RPMI7951 (cell line): ENCODE measurements at places on chromosomes 7 and 10. TPM values are rescaled to one million over a fixed set of nuclear protein-coding genes. Genes with fewer than 3 reads are reported as not detected.

- DNase-seq: no peak
Measured at GRCh38 chr10:22324893-22325271, 4.0 kb downstream of the BMI1 start.

The ITIH5 gene
- 7.6 and 7.7 TPM in 2 replicates for total RNA-seq

DNA sequence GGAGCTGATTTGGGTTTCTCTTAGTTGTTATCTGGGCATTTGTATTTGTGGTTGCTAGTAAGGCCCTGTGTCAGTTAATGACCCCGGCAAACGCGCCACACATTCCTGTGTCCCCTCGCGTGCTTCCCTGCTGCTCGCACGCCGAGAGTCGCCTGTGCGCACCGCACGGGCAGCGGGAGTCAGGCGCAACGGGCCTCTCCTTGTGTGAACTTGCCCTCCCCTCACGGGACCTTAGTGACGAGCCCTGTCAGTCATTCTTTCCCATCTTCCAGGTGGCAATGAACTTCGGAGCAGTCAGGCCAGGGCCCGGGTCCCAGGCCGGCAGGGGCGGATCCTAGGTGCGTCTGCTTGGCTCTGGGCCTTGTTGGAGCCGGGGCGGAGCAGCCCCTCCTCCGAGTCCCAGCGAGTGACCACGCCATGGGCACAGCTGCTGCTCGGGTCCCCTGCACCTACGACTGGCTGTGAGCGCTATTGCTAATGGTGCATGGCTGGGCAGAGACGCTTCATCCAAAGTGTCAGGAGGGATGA is 12.4 kb upstream of the PRKAR1B start:
- no peak for DNase-seq

DNA sequence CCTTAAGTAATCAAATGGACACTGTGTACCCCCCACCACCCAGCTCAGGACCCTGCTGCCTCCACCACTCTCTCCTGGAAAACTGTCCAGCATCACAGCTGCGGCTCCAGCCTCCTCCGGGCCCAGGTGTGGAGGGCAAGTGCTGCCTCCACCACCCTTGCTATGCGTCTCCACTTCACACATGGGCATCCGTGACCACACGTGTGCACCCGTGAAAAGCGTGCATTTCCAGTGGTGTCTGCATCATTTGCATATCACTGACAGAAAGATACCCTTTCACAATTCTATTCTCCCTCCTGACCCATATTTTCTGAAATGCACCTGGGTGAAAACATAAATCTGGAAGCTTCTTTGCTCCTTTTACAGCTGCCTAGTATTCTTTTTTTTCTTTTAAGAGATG is 89.7 kb upstream of the PDGFA start:
- DNase-seq: no peak

The AUTS2 gene
- total RNA-seq: under 0.01 and 0.10 TPM in 2 replicates

- DNase-seq: no peak
Measured at GRCh38 chr7:97018791-97019531, 5.7 kb downstream of the DLX5 start.

The OR6V1 gene
- total RNA-seq: not detected in 2 replicates

- DNase-seq: no peak
Measured at GRCh38 chr7:84022684-84023308, 171.8 kb downstream of the SEMA3A start.

The KIFBP gene
- 44.9 and 47.0 TPM in 2 replicates for total RNA-seq

The STEAP1 gene
- total RNA-seq: 30.0 and 30.3 TPM in 2 replicates

The PYROXD2 gene
- total RNA-seq: 1.3 and 2.0 TPM in 2 replicates

DNA sequence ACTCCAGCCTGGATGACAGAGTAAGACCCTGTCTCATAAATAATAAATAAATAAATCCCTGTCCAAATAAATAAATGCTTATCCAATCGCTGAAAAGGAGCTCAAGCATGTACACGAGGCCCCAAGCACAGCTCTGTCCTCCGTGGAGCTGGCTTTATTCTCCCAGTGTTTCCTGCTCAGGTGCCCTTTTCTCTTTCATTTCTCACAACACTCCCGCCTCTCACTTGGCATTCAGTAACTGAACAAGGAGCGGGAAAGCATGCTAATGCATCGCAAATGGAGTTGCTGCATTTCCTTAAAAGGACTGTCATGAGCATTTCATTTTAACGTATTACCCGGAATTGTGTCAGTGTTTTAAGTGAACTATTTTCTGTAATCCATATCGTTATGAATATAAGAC is 210.9 kb upstream of the C7orf33 start:
- no peak for DNase-seq

- DNase-seq: no peak
Measured at GRCh38 chr7:3338161-3338560, 37.1 kb downstream of the SDK1 start.

The TMEM248 gene
- total RNA-seq: 102 and 120 TPM in 2 replicates

The ZNF488 gene
- total RNA-seq: 0.10 and 0.12 TPM in 2 replicates

The SYT15B gene
- under 0.01 TPM in 1 of 2 replicates, not detected in the other for total RNA-seq

DNA sequence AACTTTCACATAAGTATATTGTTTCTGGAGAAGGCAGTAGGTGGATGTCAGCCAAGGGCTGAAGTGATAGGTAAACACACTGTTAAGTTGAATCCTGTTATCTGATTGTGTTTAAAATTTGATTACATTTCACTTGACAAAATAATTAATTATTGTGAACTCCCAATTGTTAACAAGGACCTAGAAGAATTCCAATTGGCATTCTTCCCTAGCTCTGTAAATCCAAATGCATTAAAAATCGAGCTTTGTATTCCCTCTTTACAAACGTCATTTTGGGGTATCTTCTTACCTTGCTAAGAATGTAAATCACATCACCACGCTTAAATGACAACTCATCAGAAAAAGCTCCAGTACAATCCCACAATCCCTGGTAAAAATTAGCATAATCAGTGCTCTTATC is 179.9 kb downstream of the SKAP2 start:
- DNase-seq: no peak

GRCh38 chr10:95268438-95268837 is 22.4 kb downstream of the PDLIM1 start:
- DNase-seq: peak; percentile 41

- DNase-seq: peak; percentile 38
Measured at GRCh38 chr10:35336921-35337823, 863 bp downstream of the CCNY start.

The PTPRE gene
- total RNA-seq: 17.5 TPM in 2 replicates

The CHN2 gene
- 0.20 and 0.36 TPM in 2 replicates for total RNA-seq

DNA sequence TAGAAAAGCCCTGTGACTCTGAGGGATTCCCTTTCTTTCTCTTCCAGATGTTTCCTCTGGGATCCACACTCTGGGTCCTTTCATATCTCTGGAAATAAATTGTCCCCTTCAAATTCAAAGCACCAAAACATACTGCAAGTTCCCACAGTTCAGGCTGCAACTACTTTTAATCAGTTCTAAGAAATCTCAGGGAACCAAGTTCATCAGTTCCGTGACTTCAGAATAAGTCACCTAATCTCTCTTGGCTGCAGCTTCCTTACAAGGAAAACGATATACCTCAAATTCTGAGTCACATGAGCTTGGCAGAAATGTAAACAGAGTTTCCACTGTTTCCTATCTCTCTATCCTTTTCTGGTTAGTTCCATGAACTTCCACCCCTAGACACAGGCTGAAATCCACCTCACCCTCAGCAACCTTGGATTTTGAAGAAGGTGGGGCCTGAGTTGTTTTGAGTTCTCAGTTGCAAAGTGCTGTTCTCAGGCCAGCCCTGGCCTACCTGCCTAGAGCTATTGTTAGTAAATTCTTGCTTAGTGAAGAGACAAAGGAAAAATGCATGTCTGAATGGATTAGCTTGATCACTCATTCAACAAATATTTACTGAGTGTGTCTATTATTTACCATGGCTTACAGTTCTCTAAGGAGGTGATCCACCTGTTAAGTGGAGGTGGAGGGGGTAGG is 59.3 kb upstream of the IL6 start:
- peak; percentile 88 for DNase-seq

GRCh38 chr10:88104223-88104622 is 240.8 kb downstream of the PTEN start:
- no peak for DNase-seq

GRCh38 chr7:100080907-100081534 is 502 bp downstream of the ZNF3 start:
- no peak for DNase-seq

DNA sequence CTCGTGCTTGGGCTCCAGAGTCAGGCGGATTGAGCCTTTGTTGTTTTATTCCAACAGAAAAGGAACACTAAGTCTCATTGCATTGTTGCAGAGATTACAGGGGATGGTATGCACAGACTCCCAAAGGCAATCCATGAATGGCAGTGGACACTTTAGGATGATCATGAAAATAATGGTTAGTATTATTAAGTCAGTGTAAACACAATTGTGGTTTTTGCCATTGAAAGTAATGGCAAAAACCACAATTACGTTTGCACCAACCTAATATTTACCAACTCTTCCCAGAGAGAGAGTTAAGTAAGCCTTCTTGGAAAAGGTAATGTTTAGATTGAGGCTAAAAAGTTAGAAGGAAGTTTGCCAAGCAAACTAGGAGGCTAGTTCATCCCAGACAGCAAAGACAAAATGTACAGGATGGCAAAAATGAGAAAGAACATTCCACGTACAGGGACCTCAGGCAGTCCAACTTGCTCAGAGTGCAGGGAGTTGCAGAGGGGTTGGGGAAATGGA is 72.9 kb upstream of the AMPH start:
- no peak for DNase-seq

The ARMC3 gene
- total RNA-seq: not detected in 2 replicates

GRCh38 chr10:77873536-77874380 is 52.8 kb downstream of the DLG5 start:
- peak; percentile 33 for DNase-seq

The ZNF277 gene
- 25.4 and 34.5 TPM in 2 replicates for total RNA-seq

DNA sequence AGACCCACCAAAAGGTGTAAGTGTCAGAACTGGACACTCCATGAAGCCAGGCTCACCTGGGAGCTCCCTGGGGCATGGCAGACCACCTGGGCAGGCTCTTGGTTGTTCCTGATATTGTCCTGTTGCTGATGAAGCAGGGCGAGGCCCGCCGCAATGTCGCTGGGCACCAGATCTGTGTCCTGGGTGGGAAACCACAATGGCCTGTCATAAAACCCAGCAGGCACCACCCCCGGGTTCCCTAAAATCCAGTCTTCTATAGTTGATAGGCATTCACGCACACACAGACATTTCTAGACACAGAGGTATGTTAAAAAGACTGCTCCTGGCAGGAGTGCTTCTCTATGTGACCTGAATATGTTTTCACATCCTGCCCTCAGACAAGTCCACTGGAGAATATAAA is 15.0 kb downstream of the DAGLB start:
- no peak for DNase-seq

DNA sequence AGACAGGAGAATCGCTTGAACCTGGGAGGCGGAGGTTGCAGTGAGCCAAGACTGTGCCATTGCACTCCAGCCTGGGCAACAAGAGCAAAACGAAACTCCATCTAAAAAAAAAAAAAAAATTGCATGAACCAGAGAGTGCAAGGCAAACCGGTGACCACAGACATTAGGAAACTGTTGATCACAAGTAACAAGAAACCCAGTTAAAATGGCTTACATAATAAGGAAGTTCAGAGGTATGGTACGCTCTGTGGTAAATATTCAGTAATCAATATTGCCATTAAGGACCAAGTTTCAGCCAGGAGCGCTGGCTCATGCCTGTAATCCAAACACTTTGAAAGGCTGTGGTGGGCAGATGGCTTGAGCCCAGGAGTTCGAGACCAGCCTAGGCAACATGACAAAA is 9.2 kb upstream of the NT5C2 start:
- no peak for DNase-seq

GRCh38 chr7:128666200-128666599 is 5.9 kb upstream of the GARIN1A start:
- no peak for DNase-seq

DNA sequence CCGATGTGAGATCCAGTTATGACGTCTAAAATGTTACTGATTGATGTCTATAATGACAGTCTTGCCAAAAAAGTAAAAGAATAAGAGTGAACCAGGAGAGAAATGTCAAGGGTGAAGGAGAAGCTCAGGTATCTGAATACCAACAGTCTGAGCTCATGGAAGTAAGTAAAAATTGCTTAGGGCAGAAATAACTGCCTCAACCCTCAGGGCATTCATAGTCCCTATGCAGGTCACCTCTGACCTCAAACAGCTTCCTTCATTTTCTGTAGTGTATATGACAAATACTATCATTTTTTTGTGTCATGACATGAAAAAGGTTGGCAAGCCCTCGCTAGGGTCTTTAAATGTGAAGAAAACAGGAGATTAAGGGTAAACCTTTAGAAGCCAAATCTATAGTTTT is 41.0 kb upstream of the MRPS16 start:
- no peak for DNase-seq
